ENCODE measurements at places on chromosomes 13 and 19.
A peak's percentile ranks its signal among the peaks of the same experiment; 100 is the strongest.

- peak; percentile 36 for DNase-seq
Observed at GRCh38 chr19:17234911-17235299, 8.9 kb downstream of the OCEL1 start.

- no peak for DNase-seq
Observed at GRCh38 chr19:47487551-47488515, 3.8 kb upstream of the KPTN start.

DNA sequence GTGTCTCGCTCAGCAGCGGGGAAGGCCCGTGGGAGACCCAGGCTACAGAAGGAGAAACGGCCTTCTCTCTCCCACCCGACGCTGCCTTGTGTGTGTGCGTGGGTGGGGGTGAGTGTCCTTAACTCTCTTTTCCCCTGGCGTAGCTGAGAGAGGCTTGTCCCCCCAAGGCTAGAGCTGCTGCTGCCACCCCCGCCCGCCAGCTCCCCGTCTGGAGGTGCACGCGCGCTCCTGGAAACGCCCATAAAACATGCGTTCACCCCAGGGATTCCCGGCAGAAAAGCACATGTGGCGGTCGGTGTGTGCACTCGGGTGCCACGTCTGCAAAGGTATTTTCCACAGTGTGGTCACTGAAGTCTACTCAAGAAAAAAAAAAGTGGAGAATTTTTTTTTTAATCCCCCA is 36.1 kb downstream of the GADD45B start:
- no peak for DNase-seq

DNA sequence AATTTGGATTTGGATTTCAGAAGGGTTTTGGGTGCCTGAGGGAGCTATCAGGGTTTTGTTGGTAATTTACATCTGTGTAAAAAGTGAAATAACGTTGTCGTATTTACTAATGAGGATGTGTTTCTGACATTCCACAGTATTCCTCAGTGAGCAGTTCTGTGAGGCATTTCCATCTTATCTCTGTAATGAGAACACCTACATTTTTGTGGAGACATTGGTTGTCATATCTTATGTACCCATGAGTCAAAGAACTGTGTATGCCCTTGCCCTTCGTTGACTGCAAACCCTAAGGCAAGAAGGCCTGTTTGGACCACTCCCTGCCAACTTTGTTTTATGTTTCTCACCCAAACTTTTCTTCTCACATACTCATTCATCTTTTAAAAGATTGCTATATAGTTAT is 14.2 kb upstream of the IL17D start:
- DNase-seq = no peak

- no peak for DNase-seq
Observed at GRCh38 chr13:77894743-77895142, 23.9 kb downstream of the EDNRB start.

DNA sequence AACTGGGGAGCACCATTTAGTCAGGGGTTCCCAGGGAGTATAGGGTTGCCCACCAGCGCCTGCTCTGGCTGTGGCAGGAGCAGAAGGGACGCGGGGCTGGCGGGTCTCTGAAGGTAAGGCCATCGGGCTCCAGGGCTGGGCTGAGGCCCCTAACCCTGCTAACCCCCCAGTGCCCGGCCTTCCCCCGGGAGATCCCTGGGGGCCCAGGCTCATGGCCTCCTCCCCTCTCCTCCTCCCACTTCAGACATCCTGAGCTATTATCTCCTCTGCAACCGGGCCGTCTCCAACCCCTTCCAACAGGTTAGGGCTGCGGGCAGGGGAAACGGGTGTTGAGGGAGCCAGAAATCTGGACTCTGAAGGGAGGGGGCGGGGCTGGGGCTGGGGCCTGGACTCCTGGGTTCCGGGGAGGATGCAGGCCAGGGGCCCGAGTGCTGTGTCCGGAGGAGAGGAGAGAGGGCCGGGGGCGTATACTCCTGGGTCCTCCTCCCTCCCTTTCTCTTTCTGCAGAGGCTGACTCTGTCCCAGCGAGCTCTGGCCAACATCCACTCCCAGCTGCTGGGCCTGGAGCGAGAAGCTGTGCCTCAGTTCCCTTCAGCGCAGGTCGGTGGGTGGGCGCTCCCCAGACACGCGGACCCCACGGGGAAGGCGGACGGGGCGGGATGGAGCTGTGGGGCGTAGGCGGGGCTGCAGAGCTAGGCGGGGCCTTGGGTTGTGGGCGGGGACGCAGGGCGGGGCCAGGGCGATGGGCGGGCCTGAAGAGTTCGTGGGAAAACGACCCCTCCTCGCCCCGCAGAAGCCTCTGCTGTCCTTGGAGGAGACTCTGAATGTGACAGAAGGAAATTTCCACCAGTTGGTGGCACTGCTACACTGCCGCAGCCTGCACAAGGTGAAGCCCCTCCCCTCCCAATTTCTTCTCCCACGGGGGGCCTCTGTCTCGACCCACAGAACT is 15.3 kb downstream of the TTYH1 start:
- no peak for DNase-seq

- DNase-seq = no peak
Observed at GRCh38 chr19:4086411-4086867, 19.7 kb upstream of the ZBTB7A start.

DNA sequence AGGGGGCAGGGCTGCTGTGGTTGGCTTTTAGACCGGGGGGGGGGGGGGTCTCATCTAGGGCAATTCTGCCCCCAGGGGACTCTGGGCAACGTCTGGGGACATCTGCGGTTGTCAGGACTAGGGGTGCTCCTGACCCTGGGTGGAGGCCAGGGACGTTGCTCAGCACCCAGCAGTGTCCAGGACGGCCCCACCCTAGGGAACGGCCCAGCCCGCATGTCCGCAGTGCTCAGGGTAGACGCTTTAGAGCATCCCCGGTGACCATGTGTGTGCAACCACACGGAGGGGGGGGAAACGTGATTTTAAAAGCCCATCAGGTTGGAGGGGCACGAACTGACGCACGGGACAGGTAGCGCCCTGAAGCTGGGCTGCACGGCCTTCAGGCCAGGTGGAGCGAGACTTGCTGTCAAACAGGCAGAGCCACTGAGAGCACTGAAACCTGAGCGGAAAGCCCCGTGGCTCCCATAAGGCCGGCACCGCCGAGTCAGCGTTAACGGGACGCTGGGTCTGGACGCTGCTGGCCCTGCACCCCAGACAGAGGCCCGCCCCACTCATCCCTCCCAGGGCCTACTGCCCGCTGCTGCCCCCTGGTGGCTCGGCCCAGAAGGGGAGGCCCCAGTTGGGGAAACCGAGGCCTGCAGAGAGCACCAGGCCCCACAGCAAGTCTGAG is 8.3 kb downstream of the CACTIN start:
- no peak for DNase-seq

GRCh38 chr13:40498461-40498860 is 168.0 kb downstream of the FOXO1 start:
- DNase-seq = no peak

Measured in stimulated activated CD8-positive, alpha-beta memory T cell treated with anti-CD3 and anti-CD28 coated beads, Interleukin-4, amount 100 ng/mL, for 4 hours (primary cell).